ENCODE measurements at places on chromosomes 16 and 17.

DNA sequence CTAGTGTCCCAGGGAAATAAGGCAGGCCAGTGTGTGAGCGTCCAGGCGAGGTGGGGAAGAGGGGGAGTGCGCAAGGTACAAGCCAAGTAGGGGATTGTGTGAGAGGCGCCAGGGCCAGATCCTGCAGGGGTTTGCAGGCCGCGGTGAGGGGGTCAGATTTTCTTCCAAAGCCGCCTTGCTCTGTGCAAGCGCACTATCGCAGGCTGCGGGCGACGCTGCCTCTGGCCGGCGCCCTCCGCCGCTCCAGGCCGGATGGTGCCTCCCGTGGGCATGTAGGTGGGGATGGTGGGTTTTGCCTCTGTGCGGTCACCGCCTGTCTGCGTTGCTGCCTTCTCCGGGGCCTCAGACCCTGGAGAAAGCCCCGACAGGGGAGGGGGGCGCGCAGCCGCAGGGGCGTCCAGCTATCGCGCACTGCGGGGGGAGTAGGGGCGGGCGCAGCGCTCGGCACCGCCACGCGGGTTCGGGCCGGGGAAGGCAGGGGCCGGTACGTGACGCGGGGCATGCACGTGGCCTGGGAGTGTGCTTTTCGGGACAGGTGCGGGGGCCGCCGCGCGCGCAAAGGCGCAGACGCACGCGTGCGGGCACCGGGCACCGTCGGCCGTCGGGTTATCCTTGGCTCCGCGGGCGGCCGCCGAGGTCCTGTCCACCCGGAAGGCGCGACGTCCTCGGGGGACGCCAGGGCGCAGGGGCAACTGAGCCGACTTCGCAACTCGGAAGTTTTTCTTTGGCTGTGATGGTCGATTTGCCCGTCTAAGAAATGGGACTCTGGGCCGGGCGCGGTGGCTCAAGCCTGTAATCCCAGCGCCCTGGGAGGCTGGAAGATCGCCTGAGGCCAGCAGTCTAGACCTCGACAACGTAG is 1.1 kb upstream of the HAPSTR1 start:
- DNase-seq: no peak

GRCh38 chr16:89922477-89922883 is 662 bp upstream of the TUBB3 start:
- DNase-seq: no peak

DNA sequence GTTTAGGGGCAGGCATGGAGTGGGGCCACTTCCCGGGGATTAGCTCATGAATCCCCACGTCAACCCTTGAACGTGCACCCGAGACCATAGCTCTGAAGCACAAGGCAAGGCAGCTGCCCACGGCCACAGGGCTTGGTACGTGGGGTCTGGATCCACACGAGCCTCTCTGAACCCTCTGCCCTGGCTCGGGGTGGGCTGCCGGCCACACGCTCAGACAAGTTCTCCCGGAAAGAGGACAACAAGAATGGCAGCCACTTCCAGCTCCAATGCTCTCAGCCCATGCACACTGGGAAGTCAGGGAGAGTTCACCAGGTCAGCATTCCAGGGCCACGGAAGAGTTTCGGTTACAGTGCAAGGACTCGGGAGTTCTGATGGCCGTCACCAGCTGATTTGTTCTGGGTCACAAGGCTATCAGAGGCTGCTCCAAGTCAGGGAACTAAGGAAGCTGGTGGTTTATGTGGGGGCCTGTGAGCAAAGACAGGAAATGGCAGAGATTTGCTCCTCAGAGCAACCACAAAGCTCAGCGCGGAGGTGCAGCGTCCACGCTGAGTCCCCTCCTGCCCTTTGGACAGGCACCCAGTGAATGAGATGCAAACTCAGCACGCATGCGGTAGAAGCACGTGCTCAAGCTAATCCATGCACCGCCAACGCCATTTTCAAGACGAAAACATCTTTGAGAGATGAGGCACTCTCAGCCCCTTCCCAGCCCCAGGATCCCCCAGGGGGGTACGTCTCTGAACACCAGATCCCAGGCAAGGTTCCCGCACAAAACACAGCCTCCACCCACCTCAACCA is 356.4 kb downstream of the FOXL1 start:
- DNase-seq: no peak

- no peak for DNase-seq
Measured at GRCh38 chr17:64016974-64017373, 3.5 kb downstream of the ICAM2 start.

GRCh38 chr16:4200781-4201137 is 41.1 kb downstream of the SRL start:
- DNase-seq: no peak

- no peak for DNase-seq
Measured at GRCh38 chr16:55875273-55875672, at the start of gene CES5A. Gene CES5A, minus strand, starts transcription at chr16:55875373. Its CDS starts 152 bp downstream, at chr16:55875221.

DNA sequence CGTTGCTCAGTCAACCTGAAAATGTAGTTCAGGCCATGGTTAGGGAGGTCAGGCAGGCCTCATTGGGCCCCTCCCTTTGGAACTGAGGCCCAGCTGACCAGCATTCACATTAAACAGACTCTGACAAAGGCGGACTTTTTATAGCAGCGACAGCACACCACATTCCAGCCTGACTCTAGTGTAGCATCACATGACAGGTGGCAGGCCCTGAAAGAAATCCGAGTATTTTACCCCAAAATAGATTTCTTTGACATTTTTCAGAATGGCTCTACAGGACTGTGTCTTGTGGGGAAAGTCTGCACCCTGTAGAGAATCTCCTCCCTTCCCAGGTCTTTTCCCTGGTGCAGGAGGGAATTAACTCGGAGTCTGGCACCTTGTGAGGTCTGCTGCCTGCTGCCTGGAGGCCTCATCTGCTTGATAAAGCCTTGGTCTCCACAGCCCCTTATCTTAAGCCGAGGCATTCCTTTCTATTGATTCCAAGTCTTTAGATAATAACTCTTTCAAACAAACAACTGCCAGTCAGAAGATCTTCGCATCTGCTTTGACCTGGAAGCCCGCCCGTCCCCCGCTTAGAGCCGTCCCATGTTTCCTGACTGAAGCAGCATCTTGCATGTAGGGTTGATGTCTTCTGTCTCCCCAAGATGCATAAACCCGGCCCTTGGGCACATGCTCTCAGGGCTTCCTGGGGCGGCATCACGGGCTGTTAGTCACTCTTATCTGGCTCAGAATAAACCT is 44.0 kb upstream of the CAPN15 start:
- no peak for DNase-seq

- no peak for DNase-seq
Measured at GRCh38 chr16:84026606-84027005, 16.0 kb downstream of the SLC38A8 start.

DNA sequence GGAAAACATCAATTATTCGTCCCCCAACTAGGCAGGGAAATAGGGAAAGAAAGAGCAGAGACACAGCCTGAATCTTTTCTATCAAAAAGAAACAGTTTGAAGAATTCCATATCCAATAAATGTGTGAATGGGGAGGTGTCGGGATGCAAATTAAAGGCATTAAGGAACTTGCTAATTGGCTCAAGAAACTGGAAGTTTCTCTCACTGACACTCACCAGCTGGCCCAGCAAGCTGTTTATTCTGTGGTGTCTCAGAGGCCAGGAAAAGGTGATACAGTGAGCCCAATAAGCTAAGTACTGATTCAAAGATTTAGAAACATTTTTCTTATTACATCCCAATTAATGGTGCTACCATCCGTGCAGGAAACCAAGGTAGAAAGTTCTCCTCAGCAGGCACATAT is 104.4 kb upstream of the CLEC3A start:
- no peak for DNase-seq

- no peak for DNase-seq
Measured at GRCh38 chr17:15039366-15039765, 225.8 kb downstream of the PMP22 start.

GRCh38 chr16:12845282-12845681 is 41.6 kb upstream of the CPPED1 start:
- DNase-seq: no peak

- DNase-seq: no peak
Measured at GRCh38 chr16:78869492-78869891, 731.0 kb downstream of the MAF start.

GRCh38 chr16:1674751-1675664 is 3.1 kb upstream of the JPT2 start:
- DNase-seq: no peak

- DNase-seq: no peak
Measured at GRCh38 chr16:49663081-49664065, 192.5 kb downstream of the ZNF423 start.

GRCh38 chr17:17510456-17511292 is 14.5 kb upstream of the RASD1 start:
- no peak for DNase-seq

DNA sequence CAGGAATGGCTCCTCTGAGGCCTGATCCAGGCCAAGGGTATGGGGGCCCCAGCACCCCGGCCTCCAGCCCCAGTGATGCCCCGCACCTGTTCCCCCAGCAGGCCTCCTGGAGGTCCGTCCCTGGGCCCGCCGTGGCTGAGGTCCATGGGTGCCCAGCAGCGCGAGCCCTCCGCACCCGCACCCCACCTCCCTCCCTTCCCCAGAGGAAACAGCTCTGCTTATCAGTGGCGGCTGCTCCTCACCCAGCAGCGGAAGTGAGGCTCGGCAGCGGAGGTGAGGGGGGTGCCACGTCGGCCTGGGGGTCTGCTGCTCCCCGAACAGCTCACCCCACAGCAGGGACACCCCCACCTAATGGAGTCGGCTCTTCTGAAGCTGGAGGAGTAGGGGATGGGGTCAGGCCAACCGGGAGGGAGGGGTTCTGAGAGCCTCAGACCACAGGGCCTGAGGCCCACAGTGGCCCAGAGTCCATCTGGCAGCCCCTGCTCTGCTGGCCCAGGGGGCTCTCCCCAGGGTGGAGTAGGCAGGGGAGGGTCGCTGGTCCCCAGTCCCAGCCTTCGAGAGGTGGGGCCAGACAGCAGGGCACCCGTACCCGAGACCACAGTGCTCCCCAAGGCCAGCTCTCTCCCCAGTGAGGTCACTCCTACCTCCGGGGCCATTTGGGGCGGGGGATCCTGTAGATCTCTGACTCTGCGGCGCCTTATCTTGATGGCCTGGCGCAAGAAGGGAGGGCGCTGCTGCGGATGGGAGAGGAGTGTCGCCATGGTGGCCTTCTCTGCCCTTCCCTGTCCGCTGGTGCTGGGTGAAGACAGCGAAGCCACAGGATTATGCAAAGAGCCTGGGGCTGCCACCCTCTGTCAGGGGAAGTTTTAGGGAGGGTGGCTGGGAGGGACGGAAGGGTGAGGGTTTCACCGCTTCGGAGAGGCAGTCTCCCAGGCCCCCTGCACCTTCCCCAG is at the start of gene UNC13D:
Gene UNC13D (minus strand): TSS at position 828 of the 953 bp plus-strand sequence. CDS start 67 bp downstream, at position 761.
- peak; percentile 93 for DNase-seq

- no peak for DNase-seq
Measured at GRCh38 chr17:27985306-27985705, 57.2 kb upstream of the NLK start.

- DNase-seq: no peak
Measured at GRCh38 chr17:82059272-82060000, 6.2 kb downstream of the DUS1L start.

All from CMK (cell line).